ENCODE measurements at places on chromosomes 5 and 9.

DNA sequence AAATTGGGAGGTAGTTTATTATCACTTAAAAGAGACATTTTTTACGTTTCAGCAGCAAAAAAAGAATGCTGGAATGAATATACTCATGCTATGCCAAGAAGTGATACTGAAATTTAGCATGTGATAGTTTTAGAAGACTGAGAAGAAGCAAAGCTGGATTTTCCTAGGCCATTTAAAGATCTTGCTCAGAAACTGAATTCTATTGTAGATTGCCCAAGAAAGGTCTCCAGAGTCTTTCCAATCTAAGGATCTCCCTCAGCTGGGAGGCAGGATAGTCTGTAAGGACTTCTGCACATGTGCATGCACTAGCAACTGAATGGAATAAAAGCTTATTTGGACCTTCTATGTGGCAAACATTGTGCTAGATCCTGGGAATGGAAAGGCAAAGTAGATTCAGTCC, 334.5 kb downstream of the DTWD2 start:
- no peak for DNase-seq
- no peak overlapping the region for H3K4me3 ChIP-seq
- H3K4me1 ChIP-seq = no peaks in the 10 kb centered on the region
- H3K36me3 ChIP-seq = peaks cover 2% of the 10 kb centered on the region

GRCh38 chr5:416636-416960, 26.4 kb upstream of the EXOC3 start:
- H3K4me1 ChIP-seq = no peaks in the 10 kb centered on the region
- DNase-seq = no peak
- H3K27ac ChIP-seq = no peak overlapping the region
- H3K4me3 ChIP-seq = no peak overlapping the region

GRCh38 chr5:90474235-90475107, at the start of the genes MBLAC2 and POLR3G:
Gene MBLAC2 (minus strand): TSS chr5:90474771. CDS start chr5:90474292, 479 bp downstream.
Gene POLR3G (plus strand): TSS chr5:90474864. CDS start chr5:90485568, 10,704 bp downstream.
- peak within 1 kb of the TSS; percentile 100 for H3K4me3 ChIP-seq
- peak within 1 kb of the TSS; percentile 86 for H3K27ac ChIP-seq
- peaks cover 19% of the 10 kb centered on the region for H3K4me1 ChIP-seq
- H3K27me3 ChIP-seq = no peaks in the 10 kb centered on the region

DNA sequence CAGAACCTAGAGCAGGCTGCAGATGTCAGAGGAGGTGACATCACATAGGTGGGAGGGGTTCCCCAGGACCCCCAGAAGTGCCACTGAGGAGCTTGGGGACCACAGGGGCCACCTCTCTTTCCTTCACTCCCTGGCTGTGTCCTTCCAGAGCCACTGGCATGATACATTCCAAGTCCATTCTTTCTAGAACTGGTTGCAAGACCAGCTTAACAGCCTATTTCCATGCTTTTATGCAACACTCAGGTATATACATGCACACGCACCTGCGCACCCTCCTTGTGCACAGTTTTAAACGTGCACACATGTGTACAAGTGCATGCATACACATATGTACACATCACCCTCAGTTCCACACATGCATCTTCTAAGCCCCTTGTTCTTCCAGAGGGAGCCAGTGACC, 39.7 kb downstream of the SLC6A7 start:
- no peak overlapping the region for H3K4me3 ChIP-seq
- H3K27ac ChIP-seq = no peak overlapping the region
- H3K27me3 ChIP-seq = no peaks in the 10 kb centered on the region

- H3K36me3 ChIP-seq = no peaks in the 10 kb centered on the region
- peaks cover 5% of the 10 kb centered on the region for H3K27me3 ChIP-seq
- no peak for DNase-seq
- no peak overlapping the region for H3K4me3 ChIP-seq
These were observed 569.1 kb downstream of the ACTL7B start for GRCh38 chr9:108286638-108287206.

GRCh38 chr9:99085949-99086948, 18.7 kb upstream of the TGFBR1 start:
- H3K27me3 ChIP-seq = no peaks in the 10 kb centered on the region
- peaks cover 3% of the 10 kb centered on the region for H3K36me3 ChIP-seq
- H3K4me3 ChIP-seq = no peak overlapping the region
- peaks cover 11% of the 10 kb centered on the region for H3K4me1 ChIP-seq
- no peak for DNase-seq
- H3K27ac ChIP-seq = no peak overlapping the region

DNA sequence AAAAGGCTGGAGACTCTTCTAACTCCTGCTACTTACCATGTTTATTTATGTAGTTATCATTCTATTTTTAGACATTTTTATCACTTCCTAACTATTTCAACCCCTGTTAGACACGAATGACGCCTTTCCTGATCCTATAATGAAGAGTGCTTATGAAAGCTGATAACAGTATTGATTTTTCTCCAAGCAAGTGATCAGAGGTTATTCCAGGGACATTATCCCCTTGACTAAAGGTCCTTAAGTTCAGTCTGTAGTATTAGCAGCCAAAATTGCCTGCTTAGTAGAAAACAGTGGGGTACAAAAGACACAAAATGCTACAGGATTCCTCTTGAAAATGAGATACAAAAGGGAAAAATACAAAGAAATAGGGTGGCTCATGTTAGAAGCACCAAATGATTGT, 235.6 kb downstream of the DNAH5 start:
- no peaks in the 10 kb centered on the region for H3K36me3 ChIP-seq
- no peak for DNase-seq
- no peak overlapping the region for H3K27ac ChIP-seq

GRCh38 chr5:36447776-36448175, 146.1 kb upstream of the RANBP3L start:
- H3K27me3 ChIP-seq = peaks cover 3% of the 10 kb centered on the region
- no peak overlapping the region for H3K4me3 ChIP-seq
- H3K4me1 ChIP-seq = no peaks in the 10 kb centered on the region
- H3K27ac ChIP-seq = no peak overlapping the region
- no peaks in the 10 kb centered on the region for H3K36me3 ChIP-seq

- H3K27ac ChIP-seq = no peak overlapping the region
- H3K27me3 ChIP-seq = peaks cover under 1% of the 10 kb centered on the region
- no peaks in the 10 kb centered on the region for H3K36me3 ChIP-seq
- no peak for DNase-seq
These were observed 77.3 kb upstream of the CTSL start for GRCh38 chr9:87648606-87649005.

DNA sequence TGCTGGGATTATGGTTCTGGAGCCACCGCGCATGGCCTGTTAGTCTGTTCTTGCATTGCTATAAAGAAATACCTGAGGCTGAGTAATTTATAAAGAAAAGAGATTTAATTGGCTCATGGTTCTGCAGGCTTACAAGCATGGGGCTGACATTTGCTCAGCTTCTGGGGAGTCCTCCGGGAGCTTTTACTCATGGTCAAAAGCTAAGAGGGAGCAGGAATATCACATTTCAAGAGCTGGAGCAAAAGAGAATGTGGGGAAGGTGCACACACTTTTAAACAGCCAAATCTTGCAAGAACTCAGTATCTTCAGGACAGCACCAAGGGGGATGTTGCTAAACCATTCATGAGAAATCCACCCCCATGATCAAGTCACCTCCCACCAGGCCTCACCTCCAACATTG, 12.1 kb downstream of the JAK2 start:
- peaks cover 31% of the 10 kb centered on the region for H3K36me3 ChIP-seq
- no peak overlapping the region for H3K4me3 ChIP-seq
- no peak for DNase-seq
- H3K27ac ChIP-seq = no peak overlapping the region

- H3K27ac ChIP-seq = no peak overlapping the region
- no peak for DNase-seq
- H3K4me3 ChIP-seq = no peak overlapping the region
- no peaks in the 10 kb centered on the region for H3K36me3 ChIP-seq
- peaks cover 2% of the 10 kb centered on the region for H3K27me3 ChIP-seq
These were observed 78.5 kb downstream of the RGS3 start for GRCh38 chr9:113542006-113542405.

GRCh38 chr5:1974081-1974480, 91.4 kb upstream of the IRX4 start:
- H3K27me3 ChIP-seq = peaks cover 7% of the 10 kb centered on the region
- H3K27ac ChIP-seq = no peak overlapping the region
- no peaks in the 10 kb centered on the region for H3K36me3 ChIP-seq
- DNase-seq = no peak

- H3K4me1 ChIP-seq = peaks cover 9% of the 10 kb centered on the region
- no peaks in the 10 kb centered on the region for H3K36me3 ChIP-seq
- peak overlapping the region; percentile 89 for H3K4me3 ChIP-seq
- H3K27me3 ChIP-seq = peaks cover 2% of the 10 kb centered on the region
These were observed 19.8 kb downstream of the IL12B start for GRCh38 chr5:159310511-159310910.

Measured in memory B cell (primary cell).